Hippocampal formation (tissue), 2 donors: ENCODE measurements at places on chromosomes 6 and 20.

- no peak for DNase-seq
Observed at GRCh38 chr6:71179249-71179885, 109.2 kb upstream of the OGFRL1 start.

GRCh38 chr6:39853604-39854003 is 61.4 kb downstream of the DAAM2 start:
- DNase-seq: peak; percentile 49

DNA sequence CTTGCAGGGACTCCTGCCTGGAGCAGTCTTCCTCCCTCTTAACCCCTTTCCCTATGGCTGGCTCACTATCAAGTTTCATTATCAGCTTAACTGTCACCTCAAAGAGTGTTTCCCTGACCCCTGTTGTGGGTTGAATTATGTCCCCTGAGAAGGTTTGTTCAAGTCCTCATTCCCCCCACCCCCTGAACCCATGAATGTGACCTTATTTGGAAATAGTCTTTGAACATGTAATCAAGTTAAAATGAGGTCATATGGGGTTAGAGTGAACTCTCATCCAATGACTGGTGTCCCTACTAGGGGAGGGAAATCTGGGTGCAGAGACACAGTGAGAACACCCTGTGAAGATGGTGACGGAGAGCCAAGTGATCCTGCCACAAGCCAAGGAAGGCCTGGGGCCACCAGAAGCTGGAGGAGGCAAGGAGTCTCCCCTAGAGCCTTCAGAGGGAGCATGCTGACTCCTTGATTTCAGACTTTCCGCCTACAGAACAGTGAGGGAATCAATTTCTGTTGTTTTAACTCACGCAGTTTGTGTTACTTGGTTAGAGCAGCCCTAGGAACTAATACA is 165.2 kb upstream of the TOP1 start:
- no peak for DNase-seq

DNA sequence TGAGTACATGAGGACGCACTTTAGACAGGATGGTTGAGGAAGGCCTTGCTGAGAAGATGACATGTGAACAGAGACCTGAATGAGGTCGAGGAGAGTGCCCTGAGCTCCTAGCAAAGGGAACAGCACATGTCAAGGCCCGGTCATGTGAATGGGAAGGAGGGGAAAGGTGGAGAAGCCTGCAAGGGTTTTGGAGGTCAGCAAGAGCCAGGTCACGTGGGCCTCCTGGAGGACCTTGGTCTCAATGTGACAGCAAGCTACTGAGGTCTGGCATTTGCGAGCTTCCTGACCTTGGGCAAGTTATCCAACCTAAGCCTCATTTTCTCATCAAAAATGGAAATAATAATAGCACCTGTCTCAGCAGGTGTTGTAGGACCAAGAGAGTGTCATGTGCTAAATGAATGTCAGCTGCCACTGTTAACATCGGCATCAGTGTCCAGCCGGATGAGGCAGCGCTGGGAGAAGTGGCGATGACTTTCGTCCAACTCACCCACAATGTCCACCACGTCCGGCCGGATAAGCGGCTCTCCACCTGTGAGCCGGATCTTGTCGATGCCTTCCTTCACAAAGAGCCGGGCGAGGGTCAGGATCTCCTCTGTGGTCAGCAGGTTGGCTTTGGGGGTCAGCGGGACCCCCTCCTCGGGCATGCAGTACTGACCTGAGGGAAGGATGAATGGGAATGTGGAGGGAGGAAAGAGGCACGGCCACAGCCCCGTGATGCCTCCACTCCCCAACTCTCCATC is 8.9 kb downstream of the MOCS1 start:
- no peak for DNase-seq

GRCh38 chr6:37624606-37625574 is 72.8 kb downstream of the MDGA1 start:
- no peak for DNase-seq

- DNase-seq: no peak
Observed at GRCh38 chr6:129191235-129191634, 308.3 kb downstream of the LAMA2 start.

DNA sequence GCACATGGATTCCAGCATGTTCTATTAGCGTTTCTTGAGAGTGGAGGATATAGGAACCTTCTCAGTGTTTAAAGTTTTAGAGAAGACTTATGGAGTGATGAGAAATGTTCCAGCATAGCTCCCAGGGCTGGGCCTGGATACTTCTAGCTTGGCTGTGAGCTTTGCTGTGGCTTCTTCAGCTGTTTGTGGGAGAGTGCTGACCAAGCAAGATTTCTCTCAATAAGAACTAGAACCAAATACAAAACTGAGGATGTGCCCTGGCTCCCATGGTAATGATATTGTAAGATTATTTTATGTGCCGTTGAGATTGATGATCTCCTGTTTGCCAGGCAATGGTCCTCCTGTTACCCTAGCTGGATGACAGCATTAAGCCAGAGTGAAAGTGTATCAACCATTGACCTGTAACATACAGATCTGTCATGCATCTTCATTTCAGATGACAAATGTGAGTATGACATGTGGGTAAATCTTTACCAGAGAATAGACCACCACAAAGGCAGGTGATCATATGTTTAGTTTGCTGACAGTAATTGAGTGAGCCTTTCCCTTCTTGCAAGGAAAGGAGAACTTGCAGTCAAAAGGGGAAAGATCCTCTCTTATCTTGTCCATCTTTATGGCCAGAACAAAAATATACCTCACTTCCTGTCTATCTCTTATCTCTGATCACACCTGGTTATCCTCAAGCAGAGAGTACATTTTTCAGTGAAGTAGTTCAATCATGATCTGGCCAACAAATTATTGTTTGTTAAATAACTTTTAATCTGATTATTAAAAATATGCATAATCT is 180.1 kb downstream of the SLC24A3 start:
- DNase-seq: no peak

DNA sequence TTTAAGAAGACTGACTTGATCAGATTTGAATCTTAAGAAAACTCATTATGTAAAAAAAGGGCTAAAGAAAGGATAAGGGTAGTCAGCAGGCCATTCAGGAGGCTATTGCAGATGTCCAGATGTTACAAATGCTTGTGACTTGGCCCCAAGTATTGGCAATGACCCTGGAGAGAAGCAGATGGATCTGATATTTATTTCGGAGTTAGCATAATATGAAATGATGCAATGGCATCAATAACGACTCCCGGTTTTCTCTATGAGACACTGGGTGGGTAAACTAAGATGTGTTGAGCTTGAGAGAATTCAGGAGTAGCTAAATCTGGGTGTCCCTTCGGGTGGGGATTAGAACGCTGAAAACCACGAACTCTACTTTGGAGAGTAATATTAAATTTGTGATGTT is 149.7 kb downstream of the LAMA2 start:
- no peak for DNase-seq

- DNase-seq: no peak
Observed at GRCh38 chr6:29926413-29927274, 15.7 kb upstream of the HLA-A start.

DNA sequence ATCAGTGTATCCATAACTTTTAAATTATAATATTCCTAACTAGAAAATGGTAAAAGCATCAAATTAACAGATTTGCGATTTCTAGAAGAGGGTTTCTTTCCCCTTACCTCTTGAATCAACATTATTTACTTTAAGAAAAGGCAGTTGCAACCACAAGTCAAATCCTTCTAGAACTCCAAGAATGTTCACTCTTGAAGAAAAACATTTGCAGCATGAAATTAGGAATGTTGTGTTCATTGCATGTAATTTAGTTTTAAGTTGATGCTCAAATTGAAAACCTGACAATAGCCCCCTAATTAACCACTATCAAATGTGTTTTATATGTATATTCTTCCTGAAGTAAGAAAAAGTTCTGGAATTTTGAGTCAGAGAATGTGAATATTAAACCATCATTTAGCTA is 2.3 kb upstream of the REV3L start:
- no peak for DNase-seq

- DNase-seq: no peak
Observed at GRCh38 chr20:49620364-49621240, 52.7 kb upstream of the PTGIS start.

DNA sequence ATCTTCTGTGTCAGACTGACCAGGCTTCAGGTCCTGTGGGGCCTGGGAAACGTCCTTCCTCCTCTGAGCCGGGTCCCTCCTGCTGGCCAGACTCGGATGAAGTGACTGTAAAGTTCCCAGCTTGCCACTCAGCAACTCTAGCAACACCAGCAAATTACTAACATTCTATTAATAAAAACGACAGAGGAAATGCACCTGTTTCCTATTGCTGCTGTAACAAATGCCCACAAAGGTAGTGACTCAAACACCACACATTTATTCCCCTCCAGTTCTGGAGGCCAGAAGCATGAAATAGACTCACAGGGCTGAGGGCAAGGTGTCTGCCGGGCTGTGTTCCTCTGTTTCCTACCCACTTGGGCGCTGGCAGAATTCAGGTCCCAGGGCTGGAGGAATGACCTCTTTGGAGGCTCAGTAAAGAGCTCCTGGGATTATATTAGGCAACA is 48.8 kb downstream of the CTCFL start:
- no peak for DNase-seq

GRCh38 chr20:10172998-10173655 is 45.5 kb upstream of the SNAP25 start:
- no peak for DNase-seq

- DNase-seq: no peak
Observed at GRCh38 chr20:46243707-46244628, 64.3 kb downstream of the CDH22 start.

GRCh38 chr20:50111120-50111828 is 1.7 kb downstream of the UBE2V1 start:
- DNase-seq: no peak

DNA sequence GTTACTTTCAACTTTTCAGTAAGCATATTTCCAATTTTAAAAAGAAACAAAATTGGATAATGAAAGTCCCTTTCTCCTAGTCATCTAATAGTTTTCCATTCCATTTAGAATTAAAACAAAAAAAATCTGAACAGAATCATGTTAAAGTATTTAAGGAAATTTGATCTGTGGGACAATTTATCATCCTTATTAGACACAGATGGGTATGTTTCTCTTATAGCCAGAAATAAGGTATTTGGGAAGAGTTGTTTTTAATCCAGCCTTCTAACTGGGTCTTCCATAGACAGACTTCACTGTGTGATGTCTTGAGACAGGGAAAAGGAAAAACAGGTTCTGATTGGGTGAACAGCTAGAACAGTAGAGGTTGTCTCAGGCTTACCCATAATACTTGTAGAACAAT is 39.5 kb upstream of the STXBP5 start:
- DNase-seq: no peak

- no peak for DNase-seq
Observed at GRCh38 chr6:116106146-116106545, 5.5 kb downstream of the NT5DC1 start.

DNA sequence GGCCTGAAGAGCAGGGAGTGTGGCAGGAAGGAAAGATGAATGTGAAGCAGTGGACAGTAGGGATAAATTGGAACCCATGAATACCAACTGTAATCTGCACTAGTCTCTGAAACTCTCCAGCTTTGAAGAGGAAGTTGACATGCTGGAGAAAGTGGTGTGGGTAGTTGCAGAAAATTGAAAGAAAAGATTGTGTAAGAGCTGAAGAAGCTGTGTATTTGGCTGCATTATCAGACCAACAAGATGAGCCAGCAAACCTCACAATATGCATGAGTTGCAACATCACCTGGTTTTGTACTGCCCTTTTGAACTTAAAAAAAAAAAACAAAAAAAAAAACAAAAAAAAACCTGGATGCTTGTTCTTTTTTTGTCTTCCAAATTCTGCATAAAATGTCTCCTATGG is 921.9 kb upstream of the EYS start:
- DNase-seq: no peak

DNA sequence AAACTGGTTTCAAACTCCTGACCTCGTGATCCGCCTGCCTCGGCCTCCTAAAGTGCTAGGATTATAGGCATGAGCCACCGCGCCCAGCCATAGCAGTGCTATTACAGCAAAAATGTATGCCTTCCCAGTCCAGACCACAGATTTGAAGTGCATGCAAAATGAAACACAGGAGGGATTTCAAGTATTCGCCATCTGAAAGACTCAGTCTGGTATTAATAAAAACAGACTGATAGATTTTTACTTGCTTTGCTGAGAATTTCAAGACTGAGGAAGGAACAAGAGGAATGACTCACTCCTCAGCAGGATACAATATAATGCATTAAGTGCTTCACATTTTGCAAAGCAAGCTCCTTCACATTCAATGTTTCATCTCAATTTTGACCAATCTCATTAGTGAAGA is 134.9 kb downstream of the TMEM200A start:
- DNase-seq: no peak

- no peak for DNase-seq
Observed at GRCh38 chr20:39108746-39109145, 146.6 kb downstream of the DHX35 start.

DNA sequence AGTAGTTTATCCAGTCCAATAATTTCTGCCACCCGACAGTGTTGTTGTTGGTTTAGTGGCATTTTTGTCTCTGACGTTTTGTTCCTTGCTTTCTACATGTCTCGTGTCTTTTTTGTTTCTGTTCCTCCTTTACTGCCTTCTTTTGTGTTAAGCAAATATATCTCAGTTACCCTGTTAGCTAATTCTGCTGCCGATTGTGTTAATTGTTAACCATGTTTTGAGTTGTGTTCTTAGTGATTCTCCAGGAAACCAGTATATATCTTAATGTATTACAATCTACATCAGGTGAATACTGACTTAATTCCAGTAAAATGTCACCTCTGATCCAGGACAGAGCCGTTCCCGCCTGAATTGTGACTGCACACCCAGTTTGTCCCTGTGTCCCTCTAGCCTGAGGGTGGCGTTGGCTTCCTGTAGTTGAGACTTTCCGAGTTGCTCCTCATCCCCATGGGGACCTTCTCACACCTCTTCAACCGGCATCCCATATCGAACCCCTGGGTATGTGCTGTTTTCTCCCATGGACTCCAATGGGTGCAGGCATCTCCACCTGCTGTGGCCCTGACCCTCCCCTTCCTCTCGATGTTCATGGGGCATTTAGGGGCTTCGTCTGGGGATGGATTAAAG is 35.8 kb upstream of the BHLHE23 start:
- DNase-seq: no peak

- DNase-seq: no peak
Observed at GRCh38 chr6:32074996-32075532, 34.1 kb downstream of the TNXB start.

GRCh38 chr20:46683939-46684750 is 5.1 kb downstream of the TP53RK start:
- DNase-seq: no peak

- no peak for DNase-seq
Observed at GRCh38 chr6:97136626-97137358, 146.2 kb downstream of the MMS22L start.

DNA sequence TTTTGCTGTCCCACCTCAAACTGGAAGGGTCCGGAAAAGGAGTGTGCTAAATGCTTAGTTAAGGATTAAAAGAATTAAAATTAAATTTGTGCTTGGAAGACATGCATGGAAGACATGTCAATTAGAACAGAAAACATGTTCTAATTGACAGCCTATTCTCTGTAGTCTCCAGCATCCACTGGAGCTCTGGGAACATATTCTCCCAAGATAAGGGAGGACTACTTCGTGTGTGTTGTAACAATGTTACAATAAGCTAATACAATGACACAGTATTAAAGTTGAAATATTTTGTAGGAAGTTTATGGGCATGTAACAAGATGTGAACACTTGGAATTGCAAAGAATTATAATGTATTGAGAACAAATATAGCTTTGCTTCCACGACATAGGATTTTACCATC is 567.4 kb upstream of the CITED2 start:
- DNase-seq: no peak

GRCh38 chr6:20826378-20826777 is 292.1 kb downstream of the CDKAL1 start:
- DNase-seq: no peak
